Smooth muscle cell of the coronary artery (primary cell): ENCODE measurements at places on chromosomes 6 and 20. TPM values are rescaled to one million over a fixed set of nuclear protein-coding genes. Genes with fewer than 3 reads are reported as not detected.

The PRSS16 gene
- not detected in 2 replicates for total RNA-seq

The LY6G6D gene
- total RNA-seq: not detected in 2 replicates

The NFATC2 gene
- 0.60 TPM in 1 of 2 replicates, not detected in the other for total RNA-seq

The DDO gene
- 1.3 and 1.7 TPM in 2 replicates for total RNA-seq

The LHFPL5 gene
- not detected in 2 replicates for total RNA-seq

The GABRR1 gene
- total RNA-seq: not detected in 2 replicates

The ZNF341 gene
- 0.75 and 1.1 TPM in 2 replicates for total RNA-seq

The NRN1 gene
- total RNA-seq: 0.15 and 8.7 TPM in 2 replicates

The DEF6 gene
- 0.53 and 0.70 TPM in 2 replicates for total RNA-seq

The COL9A1 gene
- total RNA-seq: not detected in 2 replicates

The WFDC5 gene
- not detected in 2 replicates for total RNA-seq

The JPH2 gene
- total RNA-seq: 0.23 and 1.1 TPM in 2 replicates

The TFAP2D gene
- 0.98 TPM in 1 of 2 replicates, not detected in the other for total RNA-seq

The NKX2-4 gene
- total RNA-seq: under 0.01 TPM in 1 of 2 replicates, not detected in the other

The HNF4A gene
- total RNA-seq: not detected in 2 replicates

The CLIC5 gene
- total RNA-seq: 0.12 TPM in 1 of 2 replicates, not detected in the other

The VGLL2 gene
- not detected in 2 replicates for total RNA-seq

The TMC2 gene
- 0.23 TPM in 1 of 2 replicates, not detected in the other for total RNA-seq

The CST4 gene
- 0.60 TPM in 1 of 2 replicates, not detected in the other for total RNA-seq

The OR2H1 gene
- total RNA-seq: not detected in 2 replicates

The OR2H2 gene
- not detected in 2 replicates for total RNA-seq

The SEL1L2 gene
- 0.23 TPM in 1 of 2 replicates, not detected in the other for total RNA-seq

The CTCFL gene
- total RNA-seq: not detected in 2 replicates

The UBE2C gene
- total RNA-seq: 1.6 and 7.7 TPM in 2 replicates

The ADTRP gene
- 2.0 and 10.9 TPM in 2 replicates for total RNA-seq

The ADGRB3 gene
- under 0.01 TPM in 1 of 2 replicates, not detected in the other for total RNA-seq

The MOXD1 gene
- total RNA-seq: 1.4 and 81.2 TPM in 2 replicates
